ENCODE measurements at places on chromosomes 4 and X. TPM values are rescaled to one million over a fixed set of nuclear protein-coding genes. Genes with fewer than 3 reads are reported as not detected.

Gene CXCL3
- 0.64 TPM for polyA plus RNA-seq

Gene ATOH1
- not detected for polyA plus RNA-seq

Gene ZNF827
- polyA plus RNA-seq: 5.1 TPM

Gene RTL3
- polyA plus RNA-seq: 0.63 TPM

Gene VSIG1
- not detected for polyA plus RNA-seq

Gene RASL11B
- 12.3 TPM for polyA plus RNA-seq

Gene GRIA3
- polyA plus RNA-seq: 5.1 TPM

Gene GPM6B
- polyA plus RNA-seq: 6.3 TPM

Gene OPN1MW
- polyA plus RNA-seq: not detected

Gene TSPAN7
- polyA plus RNA-seq: 12.1 TPM

Gene CT83
- polyA plus RNA-seq: not detected

Gene ART3
- not detected for polyA plus RNA-seq

Gene TKTL2
- polyA plus RNA-seq: not detected

Gene CFAP299
- polyA plus RNA-seq: not detected

Gene HS3ST1
- 0.38 TPM for polyA plus RNA-seq

Gene GPR34
- polyA plus RNA-seq: 36.2 TPM

Gene RBM47
- polyA plus RNA-seq: 25.4 TPM

Gene TXK
- polyA plus RNA-seq: 0.87 TPM

Gene TMEM154
- 0.13 TPM for polyA plus RNA-seq

Gene ARHGAP6
- 10.8 TPM for polyA plus RNA-seq

Gene SOWAHD
- polyA plus RNA-seq: 0.15 TPM

Gene SNCA
- polyA plus RNA-seq: 4.2 TPM

Gene STIM2
- 9.4 TPM for polyA plus RNA-seq

Gene TKTL1
- polyA plus RNA-seq: not detected

Gene LONRF3
- 2.8 TPM for polyA plus RNA-seq

Gene ERCC6L
- polyA plus RNA-seq: not detected

Gene PABPC1L2A
- not detected for polyA plus RNA-seq

Gene ZC4H2
- 5.4 TPM for polyA plus RNA-seq

Gene PDLIM3
- 481 TPM for polyA plus RNA-seq

Gene STK32B
- polyA plus RNA-seq: 1.5 TPM

Gene RELL1
- polyA plus RNA-seq: 1.4 TPM

Gene FHL1
- polyA plus RNA-seq: 2,126 TPM

Gene TAPT1
- 20.6 TPM for polyA plus RNA-seq

Gene SHOX
- polyA plus RNA-seq: 0.13 TPM

Gene SOX3
- polyA plus RNA-seq: not detected

Gene MAGED1
- polyA plus RNA-seq: 26.7 TPM

Gene IQCM
- polyA plus RNA-seq: not detected

Gene IL9R
- not detected for polyA plus RNA-seq

Gene SLC4A4
- polyA plus RNA-seq: 2.1 TPM

Gene CRMP1
- 0.05 TPM for polyA plus RNA-seq

Gene NDUFB11
- 69.5 TPM for polyA plus RNA-seq

Gene NPNT
- polyA plus RNA-seq: 76.1 TPM

Gene BEND4
- not detected for polyA plus RNA-seq

Gene RBM46
- polyA plus RNA-seq: not detected

Gene TMEM255A
- not detected for polyA plus RNA-seq

Gene GABRB1
- not detected for polyA plus RNA-seq

Gene THAP9
- polyA plus RNA-seq: 2.6 TPM

Gene MRFAP1L1
- polyA plus RNA-seq: 47.8 TPM

Gene CACNA1F
- 0.38 TPM for polyA plus RNA-seq

Gene MAGEA10
- polyA plus RNA-seq: not detected

Gene CXCL6
- polyA plus RNA-seq: not detected

Gene MAN2B2
- polyA plus RNA-seq: 13.1 TPM

Measured in aorta (tissue), 5 donors.